ENCODE measurements at places on chromosomes 1 and 21.

DNA sequence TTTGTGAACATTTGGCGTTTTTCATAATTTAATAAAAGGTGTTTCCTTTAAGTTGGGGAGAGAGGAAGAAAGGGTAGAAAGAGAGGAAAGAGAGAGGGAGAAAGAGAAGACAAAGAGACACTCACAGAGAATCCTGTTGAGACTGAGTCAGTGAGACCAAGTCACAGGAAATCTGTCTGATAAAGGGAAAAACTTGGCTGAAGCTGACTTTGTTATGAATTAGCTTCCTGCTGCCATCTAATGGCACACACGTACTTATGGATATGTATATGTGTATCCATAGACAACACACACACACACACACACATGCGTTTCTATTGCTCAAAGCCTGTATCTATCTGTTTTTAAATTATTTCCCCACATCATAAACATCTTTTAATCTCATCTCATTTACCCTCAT, 42.5 kb upstream of the DISC1 start:
- DNase-seq, result no peak

- DNase-seq, result no peak
Measured at GRCh38 chr1:11414926-11415538, 63.9 kb upstream of the DISP3 start.

- DNase-seq, result no peak
Measured at GRCh38 chr1:158028969-158029368, 35.5 kb downstream of the KIRREL1 start.

GRCh38 chr1:46175243-46175642, 356 bp downstream of the TSPAN1 start:
- no peak for DNase-seq

- no peak for DNase-seq
Measured at GRCh38 chr1:206911064-206911663, 10.6 kb downstream of the FCMR start.

- DNase-seq, result no peak
Measured at GRCh38 chr1:41609166-41609883, 124.8 kb upstream of the EDN2 start.

DNA sequence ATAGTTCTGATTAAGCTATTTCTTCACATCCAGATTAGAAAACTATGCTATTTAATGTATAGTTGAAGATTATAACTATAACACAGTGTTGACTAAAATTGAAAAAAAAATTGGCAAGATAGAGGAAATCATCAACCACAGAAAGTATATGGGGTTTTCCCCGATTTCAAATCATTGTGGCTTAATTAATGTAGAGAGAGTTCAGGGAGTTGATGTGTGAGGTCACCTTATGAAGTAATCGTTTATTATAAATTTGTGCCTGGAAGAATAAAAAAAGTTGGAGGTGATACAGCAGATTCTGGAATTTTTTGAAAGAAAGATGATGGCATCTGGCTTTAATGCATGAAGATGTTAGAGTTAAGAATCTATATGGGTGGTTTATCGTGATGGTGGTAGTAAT, 84.3 kb downstream of the PTGS2 start:
- DNase-seq, result no peak

DNA sequence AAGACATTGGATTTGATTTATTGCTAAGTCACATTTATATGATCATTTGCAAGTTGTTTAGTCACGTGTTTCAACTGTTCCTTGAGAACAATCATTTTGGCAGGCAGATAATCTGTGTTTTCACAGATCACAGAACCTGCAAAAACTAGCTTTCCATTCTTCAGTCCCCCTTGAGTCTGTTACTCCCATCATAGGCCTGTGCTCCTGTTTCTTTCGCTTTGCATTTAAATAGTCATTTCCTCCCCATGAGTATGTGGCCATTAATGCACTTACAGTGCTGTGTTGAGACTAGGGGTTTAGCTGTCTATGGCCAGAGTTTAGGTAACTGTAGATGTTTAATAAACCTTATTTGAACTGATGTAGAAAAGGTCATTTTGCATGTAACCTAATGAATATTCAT, 214.5 kb downstream of the PATJ start:
- no peak for DNase-seq

GRCh38 chr1:227944931-227945890, 2.5 kb downstream of the WNT9A start:
- DNase-seq, result no peak

DNA sequence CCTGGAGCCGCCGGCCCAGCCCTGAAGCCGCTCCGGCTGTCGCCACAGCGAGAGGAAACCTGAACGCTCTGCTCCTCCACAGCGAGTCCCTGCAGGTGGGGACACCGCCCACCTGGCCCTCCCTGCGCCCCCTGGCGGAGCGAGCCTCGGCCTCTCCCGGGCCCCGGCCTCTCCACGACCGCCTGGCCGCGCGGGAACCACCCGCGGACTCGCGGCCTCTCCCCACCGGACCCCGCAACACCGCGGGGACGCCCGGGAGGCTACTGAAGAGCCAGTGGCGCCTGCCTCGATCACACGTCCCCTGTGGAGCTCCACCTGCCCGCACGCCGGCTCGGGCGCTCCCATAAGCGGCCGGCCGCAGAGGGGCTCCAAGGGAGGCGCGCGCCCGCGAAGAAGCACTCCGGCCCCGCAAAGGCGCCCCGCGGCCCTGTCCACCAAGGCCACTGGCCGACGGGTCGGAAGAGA, 109.6 kb downstream of the KCNN3 start:
- peak; percentile 72 for DNase-seq

- no peak for DNase-seq
Measured at GRCh38 chr1:117586747-117587498, 18.9 kb upstream of the TENT5C start.

DNA sequence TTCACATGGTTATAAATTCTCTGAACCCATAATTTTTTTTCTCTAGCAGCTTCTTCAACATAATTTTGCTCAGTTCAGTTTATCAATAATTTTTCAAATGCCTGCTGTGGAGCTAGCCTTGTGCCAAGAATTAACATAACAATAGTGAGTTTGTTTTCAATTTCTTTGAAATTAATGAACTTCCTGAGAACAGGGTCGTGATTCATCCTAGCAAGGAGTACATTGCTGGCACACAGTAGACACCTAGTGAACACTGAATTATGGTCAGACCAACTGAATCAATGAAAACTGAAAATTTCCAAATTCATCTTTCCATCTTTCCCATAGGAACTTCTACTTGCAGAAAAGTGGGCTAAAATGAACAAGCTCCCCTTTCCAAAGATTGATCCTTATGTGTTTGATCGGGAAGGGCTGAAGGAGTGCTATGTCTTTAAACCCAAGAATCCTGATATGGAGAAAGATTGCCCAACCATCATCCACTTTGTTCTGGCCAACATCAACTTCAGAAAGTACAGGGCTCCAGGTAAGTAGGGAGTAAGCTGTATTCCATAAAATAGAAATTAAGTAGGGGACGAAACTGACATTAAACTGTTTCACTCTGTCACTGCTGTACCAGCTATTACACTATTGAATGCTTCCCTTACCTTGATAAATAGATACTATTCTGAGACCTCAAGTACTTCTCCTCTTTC, 148.7 kb downstream of the PLA2G4A start:
- no peak for DNase-seq

DNA sequence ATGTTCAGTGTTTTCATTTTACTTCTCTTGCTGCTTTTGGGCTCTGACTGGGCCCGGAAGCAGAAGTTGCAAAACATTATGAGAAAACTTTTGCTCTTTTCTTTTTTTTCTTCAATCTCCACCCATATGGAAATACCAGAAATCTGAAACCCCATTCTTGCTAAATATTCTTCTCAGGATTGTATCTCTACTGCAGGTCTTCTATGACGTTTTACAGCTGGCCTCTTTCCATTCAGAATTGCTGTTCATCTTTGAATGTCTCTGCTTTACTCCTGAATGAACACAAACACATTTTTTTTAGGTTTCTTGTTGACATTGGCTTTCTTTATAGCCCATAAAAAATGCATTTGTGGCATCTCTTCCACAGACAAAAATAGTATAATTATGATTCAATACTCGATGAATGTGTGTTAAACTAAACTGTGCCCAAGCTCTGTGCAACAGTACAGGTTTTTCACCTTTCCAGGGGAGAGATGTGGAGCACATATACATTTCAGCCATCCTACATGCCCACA, 18.8 kb downstream of the PTPRC start:
- DNase-seq, result no peak

- DNase-seq, result no peak
Measured at GRCh38 chr1:94709891-94710581, 110.1 kb upstream of the SLC44A3 start.

GRCh38 chr1:67213164-67213563, 46.9 kb downstream of the IL23R start:
- DNase-seq, result no peak

GRCh38 chr1:227388214-227389168, 70.2 kb upstream of the CDC42BPA start:
- DNase-seq, result no peak

- DNase-seq, result no peak
Measured at GRCh38 chr1:245829194-245829593, 674.4 kb downstream of the KIF26B start.

- DNase-seq, result no peak
Measured at GRCh38 chr1:23581219-23581618, 21.9 kb upstream of the ID3 start.

GRCh38 chr1:219039682-219040154, 134.0 kb upstream of the LYPLAL1 start:
- no peak for DNase-seq

- DNase-seq, result no peak
Measured at GRCh38 chr1:110522560-110522959, 3.6 kb upstream of the KCNA10 start.

DNA sequence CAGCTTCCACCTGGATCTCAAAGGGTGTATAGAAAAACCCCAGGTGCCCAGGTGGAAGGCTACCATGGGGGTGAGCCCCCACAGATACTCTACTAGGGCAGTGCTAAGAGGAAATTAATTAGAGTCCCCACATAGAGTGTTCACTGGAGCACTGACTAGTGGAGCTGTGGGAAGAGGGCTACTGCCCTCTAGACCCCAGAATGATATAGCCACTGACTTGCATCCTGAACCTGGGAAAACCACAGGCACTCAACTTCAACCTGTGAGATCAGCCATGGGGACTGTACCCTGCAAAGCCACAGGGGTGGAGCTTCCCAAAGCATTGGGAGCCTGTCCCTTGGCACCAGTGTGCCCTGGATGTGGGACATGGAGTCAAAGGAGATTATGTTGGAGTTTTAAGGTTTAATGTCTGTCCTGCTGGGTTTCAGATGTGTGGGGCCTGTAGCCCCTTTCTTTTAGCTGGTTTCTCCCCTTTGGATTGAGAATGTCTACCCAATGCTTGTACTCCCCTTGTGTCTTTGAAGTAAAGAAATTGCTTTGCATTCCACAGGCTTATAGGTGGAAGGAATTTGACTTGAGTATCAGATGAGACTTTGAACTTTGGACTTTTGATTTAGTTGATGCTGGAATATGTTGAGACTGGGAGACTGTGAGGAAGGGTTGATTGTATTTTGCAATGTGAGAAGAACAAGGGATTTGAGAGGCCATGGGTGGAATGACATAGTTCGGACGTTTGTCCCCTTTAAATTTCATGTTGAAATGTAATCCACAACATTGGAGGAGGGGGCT, 31.8 kb upstream of the CDC14A start:
- no peak for DNase-seq

DNA sequence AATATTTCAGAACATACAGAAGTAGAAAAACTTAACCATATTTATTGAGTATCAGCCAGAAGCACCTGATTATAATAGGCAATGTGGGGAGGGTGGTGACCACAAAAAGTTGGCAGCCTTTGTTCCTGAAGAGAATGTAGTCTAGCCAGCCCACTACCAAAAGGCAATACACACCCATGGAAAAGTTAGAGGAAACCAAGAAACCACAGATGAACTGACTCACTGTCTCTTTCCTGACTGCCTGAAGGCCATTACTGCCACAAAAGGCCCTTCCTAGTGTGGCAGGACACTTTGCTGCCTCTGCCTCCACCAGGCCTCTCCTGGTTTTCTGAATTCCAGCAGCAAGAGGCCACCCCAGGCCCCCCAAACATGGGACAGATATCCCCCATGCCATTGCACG, 14.6 kb upstream of the PROX1 start:
- no peak for DNase-seq

GRCh38 chr1:233884461-233885151, 19.9 kb upstream of the SLC35F3 start:
- DNase-seq, result no peak

GRCh38 chr1:105793536-105794146, 1262.8 kb upstream of the PRMT6 start:
- no peak for DNase-seq

- DNase-seq, result no peak
Measured at GRCh38 chr1:57839526-57839925, 415.7 kb upstream of the DAB1 start.

- no peak for DNase-seq
Measured at GRCh38 chr1:234940841-234941240, 187.8 kb downstream of the TOMM20 start.

DNA sequence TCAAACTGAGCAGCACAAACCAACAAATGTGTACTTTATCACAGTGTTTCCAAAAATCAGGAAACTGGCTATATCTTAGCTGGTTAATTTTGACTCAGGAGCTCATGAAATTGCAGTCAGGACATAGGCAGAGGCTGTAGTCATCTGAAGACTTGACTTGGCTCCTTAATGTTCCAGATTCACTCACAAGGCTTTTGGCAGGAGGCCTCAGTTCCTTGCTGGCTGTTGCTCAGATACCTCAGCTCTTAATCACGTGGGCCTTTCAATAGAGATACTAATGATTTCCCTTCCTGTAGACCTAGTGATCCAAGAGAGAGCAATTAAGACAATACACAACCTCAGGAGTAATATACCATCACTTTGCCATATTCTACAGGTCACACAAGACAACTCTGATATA, 537.7 kb downstream of the BRINP3 start:
- DNase-seq, result no peak

GRCh38 chr1:87064986-87065385, 150.6 kb downstream of the HS2ST1 start:
- no peak for DNase-seq

GRCh38 chr1:10641976-10642375, 154.5 kb downstream of the CASZ1 start:
- no peak for DNase-seq

GRCh38 chr1:207903767-207904166, 7.2 kb downstream of the CD34 start:
- DNase-seq, result no peak

DNA sequence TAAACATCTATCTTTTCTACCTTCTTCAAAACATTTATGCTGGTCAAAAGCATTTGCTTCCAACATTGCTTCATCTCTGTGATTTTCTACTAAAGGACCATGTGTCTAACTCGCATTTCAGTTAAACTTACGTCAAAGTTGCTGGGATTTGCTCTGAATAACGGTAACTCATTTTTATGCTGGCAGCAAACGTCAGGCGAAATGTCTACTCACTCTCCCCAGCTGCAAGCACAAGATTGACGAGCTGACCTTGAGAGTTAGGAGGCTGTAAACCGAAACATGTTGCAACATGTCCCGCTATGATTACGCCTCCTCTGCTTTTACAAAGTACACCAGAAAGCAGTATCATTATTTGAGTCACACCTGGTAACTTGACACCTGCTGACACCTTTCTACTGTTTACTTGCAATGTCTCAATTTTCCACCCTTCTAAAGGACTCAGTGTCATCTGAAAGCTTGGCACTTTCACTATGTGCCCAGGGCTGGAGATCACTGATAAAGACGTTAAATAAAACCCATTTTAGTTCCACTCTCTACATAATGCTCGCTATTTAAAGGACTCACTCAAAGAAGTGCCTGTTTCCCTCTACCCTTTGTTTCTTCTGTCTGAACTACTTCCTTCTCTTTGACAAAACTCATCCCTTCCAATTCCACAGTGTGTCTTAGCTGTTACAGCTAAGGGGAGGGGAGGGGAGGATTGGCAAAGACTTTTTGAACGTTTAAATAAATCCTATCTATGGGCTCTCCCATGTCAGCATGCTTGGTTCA, 111.9 kb downstream of the PTPN14 start:
- peak; percentile 59 for DNase-seq

All from activated T-helper 2 cell treated with anti-CD3 and anti-CD28 coated beads, Interferon-gamma antibody, Interleukin-2, Interleukin-4, amounts not matched to agents 10 μg/mL and 5 μg/mL and 100 μg/mL, durations not matched to agents 14 hours and 24 hours and 36 hours (primary cell).